Aortic smooth muscle cell (primary cell): ENCODE measurements at places on chromosomes 3 and 15. TPM values are rescaled to one million over a fixed set of nuclear protein-coding genes. Genes with fewer than 3 reads are reported as not detected.

Gene IQCF5
- not detected in 2 replicates for total RNA-seq

Gene SLC6A1
- total RNA-seq: under 0.01 TPM in 1 of 2 replicates, not detected in the other

Gene GATA2
- 3.3 and 4.1 TPM in 2 replicates for total RNA-seq

Gene RBP2
- total RNA-seq: not detected in 2 replicates

Gene GDPGP1
- 8.3 TPM in 2 replicates for total RNA-seq

Gene GABRA5
- total RNA-seq: not detected in 2 replicates

Gene MYL3
- not detected in 2 replicates for total RNA-seq

Gene TEX55
- total RNA-seq: not detected in 2 replicates

Gene ATP13A5
- total RNA-seq: not detected in 2 replicates

Gene CD200R1
- total RNA-seq: 0.06 TPM in 1 of 2 replicates, not detected in the other

Gene GPR62
- total RNA-seq: under 0.01 TPM in 1 of 2 replicates, not detected in the other

Gene SLC22A13
- 0.13 and 0.31 TPM in 2 replicates for total RNA-seq

Gene IGF2BP2
- 1.6 and 2.4 TPM in 2 replicates for total RNA-seq

Gene C3orf52
- total RNA-seq: 4.0 and 4.8 TPM in 2 replicates

Gene SENP2
- 41.0 and 48.6 TPM in 2 replicates for total RNA-seq

Gene MESP1
- total RNA-seq: 0.37 and 0.53 TPM in 2 replicates

Gene ITIH3
- 1.1 and 2.8 TPM in 2 replicates for total RNA-seq

Gene CDHR4
- total RNA-seq: 0.06 TPM in 1 of 2 replicates, not detected in the other

Gene PPP1R14D
- total RNA-seq: not detected in 2 replicates

Gene TRIM42
- not detected in 2 replicates for total RNA-seq

Gene ADCY5
- under 0.01 and 0.13 TPM in 2 replicates for total RNA-seq

Gene DUOXA2
- total RNA-seq: not detected in 2 replicates

Gene TMEM212
- not detected in 2 replicates for total RNA-seq

Gene DNAH12
- total RNA-seq: under 0.01 and 0.12 TPM in 2 replicates

Gene CCR8
- not detected in 2 replicates for total RNA-seq

Gene TLR9
- total RNA-seq: under 0.01 TPM in 1 of 2 replicates, not detected in the other

Gene GALNT15
- 2.8 and 11.5 TPM in 2 replicates for total RNA-seq

Gene MRPL3
- total RNA-seq: 88.3 and 96.3 TPM in 2 replicates

Gene RABL3
- 13.2 and 16.0 TPM in 2 replicates for total RNA-seq

Gene ERICH6
- total RNA-seq: 0.06 and 0.13 TPM in 2 replicates

Gene LRRIQ4
- 0.06 TPM in 1 of 2 replicates, not detected in the other for total RNA-seq

Gene CLDN16
- total RNA-seq: not detected in 2 replicates

Gene SNX1
- 45.0 and 45.3 TPM in 2 replicates for total RNA-seq

Gene CASR
- total RNA-seq: not detected in 2 replicates

Gene DPPA4
- total RNA-seq: not detected in 2 replicates

Gene GUCA1C
- total RNA-seq: not detected in 2 replicates

Gene MORC1
- total RNA-seq: not detected in 2 replicates

Gene FOXB1
- not detected in 2 replicates for total RNA-seq

Gene ZNF385D
- total RNA-seq: 1.8 and 2.0 TPM in 2 replicates

Gene P2RY1
- 1.2 and 1.7 TPM in 2 replicates for total RNA-seq

Gene MBD4
- 15.7 and 18.3 TPM in 2 replicates for total RNA-seq
